ENCODE measurements at places on chromosomes 3 and 15.

DNA sequence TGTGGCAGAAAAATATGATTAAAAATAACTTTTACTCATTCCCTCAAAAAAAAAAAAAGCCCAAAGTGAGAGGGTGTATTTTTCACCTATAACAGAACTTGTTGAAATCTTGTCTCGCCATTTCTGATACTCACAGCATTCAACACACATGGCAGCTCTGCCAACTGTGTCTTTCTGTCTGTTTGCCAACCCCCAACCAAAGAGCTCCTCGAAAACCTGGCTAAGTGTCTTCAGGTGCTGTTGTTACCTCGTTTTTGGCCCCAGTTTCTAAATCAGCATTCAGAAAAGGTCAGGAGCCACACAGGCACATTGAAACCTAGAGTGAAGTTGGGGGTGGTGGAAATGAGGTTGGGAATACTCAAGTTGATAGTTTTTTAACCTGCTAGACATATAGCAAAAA, 123.5 kb downstream of the TMEM108 start:
- DNase-seq, result no peak

DNA sequence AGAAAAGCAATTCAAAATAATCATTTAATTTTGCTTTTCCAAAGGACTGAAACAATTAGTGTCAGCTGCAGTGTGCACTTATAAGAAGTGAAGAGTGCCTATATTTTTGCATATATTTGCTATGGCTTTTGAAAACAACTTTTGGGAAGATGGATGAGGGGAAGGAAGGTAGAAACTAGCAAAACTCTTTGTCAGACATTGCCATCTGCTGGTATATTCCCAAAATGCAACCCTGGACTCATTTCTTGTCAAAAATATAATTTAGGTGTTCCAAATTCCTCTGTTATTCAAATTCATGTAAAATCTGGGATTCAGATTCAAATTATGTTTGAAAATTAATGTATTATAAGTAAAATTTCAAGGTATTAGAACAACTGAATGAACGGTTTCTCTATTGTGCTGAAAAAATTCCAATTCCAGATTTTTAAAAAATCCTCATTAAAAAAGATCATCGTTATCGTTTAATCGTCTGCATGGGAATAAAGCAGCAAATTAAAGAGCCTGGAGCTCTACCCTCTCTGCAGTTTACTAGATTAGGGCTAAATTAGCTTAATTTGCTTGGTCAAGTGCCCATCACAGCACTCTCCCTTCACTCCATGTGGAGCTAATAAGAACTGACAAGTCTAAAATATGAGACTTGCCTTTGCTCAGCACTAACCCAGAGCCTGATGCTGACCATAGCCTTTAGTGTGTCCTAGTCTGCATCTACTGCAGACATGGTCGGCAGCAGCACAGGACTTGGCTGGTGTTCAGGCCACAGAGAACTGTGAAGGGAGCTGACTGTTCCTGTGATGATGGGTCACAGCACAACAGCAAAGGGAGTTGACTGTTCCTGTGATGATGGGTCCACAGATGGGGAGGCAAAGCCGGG, 67.9 kb upstream of the MITF start:
- no peak for DNase-seq

DNA sequence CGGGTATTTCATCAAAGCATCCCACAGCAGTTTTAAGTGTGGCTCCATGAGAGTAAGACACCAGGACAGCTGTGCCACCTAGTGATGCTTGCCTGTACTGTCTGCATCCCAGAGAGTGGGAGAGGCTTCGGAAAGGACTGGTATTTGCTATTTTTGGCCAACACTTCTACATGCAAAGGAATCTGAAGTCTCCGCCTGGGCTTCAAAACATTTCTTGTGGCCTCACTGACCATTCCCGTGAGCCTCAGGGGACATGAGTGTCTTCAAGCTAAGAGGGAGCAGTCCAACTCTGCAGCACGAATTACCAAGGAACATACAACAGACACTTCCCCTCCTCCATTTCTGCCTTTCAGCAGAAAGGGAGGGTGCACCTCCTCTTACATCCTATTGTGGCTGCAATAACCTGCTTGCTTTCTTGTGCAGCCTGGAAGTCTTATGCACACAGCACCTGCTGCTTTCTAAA, 177.5 kb downstream of the RORA start:
- no peak for DNase-seq

GRCh38 chr15:101359365-101359947, 64.4 kb upstream of the SNRPA1 start:
- no peak for DNase-seq

DNA sequence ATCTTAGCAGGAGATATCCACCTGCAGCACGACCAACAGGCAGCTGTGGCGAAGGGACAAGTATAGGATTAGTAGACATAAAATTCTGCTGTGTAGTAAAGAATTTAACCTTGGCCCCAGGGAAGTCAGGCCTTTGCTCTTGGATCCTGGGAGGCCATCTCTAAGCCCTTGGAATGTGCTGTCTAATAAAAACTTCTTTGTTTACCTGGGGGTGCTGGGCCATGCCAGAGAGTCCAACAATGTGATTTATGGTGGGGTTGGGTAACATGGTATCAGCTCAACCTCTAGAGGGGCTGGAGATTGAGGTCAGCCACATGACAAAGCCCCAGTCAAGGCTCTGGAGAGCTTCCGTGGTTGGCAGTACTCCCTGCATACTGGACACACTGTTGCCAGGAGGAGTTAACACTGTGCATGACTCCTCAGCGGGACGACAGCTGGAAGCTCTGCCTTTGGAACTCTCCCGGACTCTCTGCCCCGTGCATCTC, 52.4 kb downstream of the HEG1 start:
- no peak for DNase-seq
